Fibroblast of villous mesenchyme (primary cell): ENCODE measurements at places on chromosomes 2 and 18. TPM values are rescaled to one million over a fixed set of nuclear protein-coding genes. Genes with fewer than 3 reads are reported as not detected.

The NOL4 gene
- total RNA-seq = not detected in 2 replicates

The TMEM178A gene
- total RNA-seq = 0.43 and 1.3 TPM in 2 replicates

The CPLX4 gene
- under 0.01 TPM in 1 of 2 replicates, not detected in the other for total RNA-seq

- DNase-seq = no peak
Observed at GRCh38 chr18:9958861-9959399, 45.1 kb downstream of the VAPA start.

DNA sequence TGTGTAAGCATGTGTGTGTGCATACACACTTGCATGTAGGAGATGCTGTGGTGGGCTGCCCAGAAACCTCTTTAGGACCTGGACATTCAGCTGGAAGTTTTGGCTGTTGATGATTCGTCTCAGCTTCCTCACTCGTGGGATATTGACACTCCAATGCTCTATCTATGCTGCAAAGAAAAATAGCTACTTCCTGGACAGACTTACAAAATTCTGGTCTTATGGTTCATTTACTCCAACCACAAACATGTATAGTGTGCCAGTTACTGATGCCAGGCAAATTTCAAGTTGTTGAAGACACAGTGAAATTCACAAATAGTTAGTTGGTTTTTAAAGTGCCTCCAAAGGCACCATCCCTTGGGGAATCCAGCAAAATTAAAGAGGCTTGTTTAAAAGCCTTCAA is 882.6 kb downstream of the CPS1 start:
- no peak for DNase-seq

DNA sequence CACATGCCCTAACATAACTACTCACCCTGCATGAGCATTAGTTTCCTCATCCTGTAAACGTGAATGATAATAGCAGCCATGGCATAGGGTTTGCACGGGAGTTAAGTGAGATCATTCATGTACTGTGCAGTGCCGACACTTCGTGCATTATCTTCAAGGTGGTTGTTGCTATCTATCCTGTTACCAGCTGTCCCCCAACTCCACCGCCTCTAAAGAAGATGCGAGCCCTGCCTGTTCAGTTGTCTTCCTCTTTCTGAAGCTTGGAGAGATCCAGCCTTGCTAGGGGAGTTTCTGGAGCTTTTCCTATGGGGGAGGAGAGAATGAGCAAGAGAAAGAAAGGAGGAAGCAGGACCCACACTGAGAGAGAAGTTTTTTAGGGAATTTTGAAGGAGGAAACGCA is 34.4 kb downstream of the YPEL5 start:
- no peak for DNase-seq

DNA sequence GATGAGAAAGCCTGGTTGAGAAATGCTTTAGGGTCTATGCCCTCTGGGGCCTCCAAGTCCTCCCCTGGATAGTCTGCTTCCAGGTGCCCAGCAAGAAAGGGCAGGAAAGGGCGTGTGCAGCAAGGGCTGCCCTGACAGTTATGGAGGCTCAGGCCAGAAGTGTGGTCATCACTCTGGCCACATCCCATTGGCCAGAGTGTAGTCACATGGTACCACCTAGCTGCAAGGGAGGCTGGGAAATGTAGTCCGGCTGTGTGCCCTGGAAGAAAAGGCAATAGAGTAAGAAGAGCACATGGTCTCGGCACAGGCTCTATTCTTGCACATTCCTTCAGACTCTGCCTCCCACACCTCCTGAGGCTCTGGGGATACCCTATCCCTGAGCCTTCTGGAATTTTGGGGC is 35.7 kb downstream of the ODC1 start:
- peak; percentile 55 for DNase-seq

DNA sequence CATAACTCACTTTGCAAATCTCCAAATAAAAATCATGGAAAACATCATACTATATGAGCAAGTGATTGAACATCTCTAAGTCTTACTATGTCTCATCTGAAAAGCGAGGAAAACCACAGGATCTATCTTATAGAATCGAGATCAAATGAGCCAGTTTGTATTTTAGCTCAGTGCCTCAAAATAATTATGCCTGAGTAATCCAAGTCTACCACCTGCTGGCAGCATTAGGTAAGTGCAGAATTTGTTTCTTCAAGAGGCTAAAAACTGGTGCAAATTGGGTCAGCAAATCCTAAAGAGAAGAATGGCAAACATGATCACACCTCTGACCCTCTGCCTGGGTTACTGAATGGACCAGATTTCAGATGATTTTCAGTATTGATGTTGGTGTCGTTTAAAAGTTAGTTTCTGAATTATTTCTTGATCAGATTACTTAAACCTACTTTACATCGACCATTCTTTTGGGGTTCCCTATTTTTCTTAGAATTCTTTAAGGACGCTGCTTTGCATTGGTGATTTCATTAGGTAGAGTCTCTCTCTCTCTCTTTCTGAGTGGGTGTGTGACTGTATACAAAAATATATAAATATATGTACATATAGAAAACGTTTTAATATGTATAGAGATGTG is 12.7 kb upstream of the FHOD3 start:
- peak; percentile 76 for DNase-seq

DNA sequence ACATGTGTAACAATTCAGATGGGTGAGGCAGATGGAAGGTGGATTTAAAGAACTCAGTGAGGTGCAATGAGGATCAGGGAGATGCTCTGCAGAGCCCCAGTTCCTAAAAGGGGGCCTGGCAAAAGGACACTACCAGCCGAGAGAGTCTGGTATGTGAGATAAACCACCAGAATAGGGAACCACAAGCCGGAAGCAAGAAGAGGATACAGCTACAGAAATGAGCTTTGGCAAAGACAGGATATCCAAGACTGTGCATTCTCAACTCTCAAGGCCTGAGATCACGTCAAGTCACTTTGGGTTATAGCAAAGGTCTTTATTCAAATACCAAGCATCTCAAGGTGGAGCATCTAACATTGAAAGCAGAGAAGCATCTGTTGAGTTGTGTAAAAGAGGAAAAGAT is 293.5 kb downstream of the ARHGAP15 start:
- DNase-seq = no peak

GRCh38 chr18:70220628-70221027 is 15.1 kb upstream of the RTTN start:
- no peak for DNase-seq

DNA sequence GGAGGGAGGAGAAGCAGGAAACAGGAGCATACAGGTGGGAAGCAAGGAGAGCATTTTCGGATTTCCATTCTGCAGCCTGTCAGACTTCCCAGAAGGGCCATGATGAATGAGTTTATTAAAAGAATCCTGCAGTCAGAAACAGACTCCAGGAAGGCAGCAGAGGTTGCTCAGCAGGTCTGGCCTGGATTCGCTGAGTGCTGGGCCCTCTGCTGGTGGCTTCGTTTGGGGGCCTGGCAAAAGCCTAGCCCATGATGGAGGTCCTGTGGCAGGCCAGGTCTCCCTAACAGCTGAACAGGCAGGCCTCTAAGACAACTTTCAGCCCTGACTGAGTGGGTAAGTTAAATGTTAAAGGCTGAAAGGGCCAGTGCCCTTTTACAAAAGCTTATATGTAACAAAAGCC is 108.2 kb upstream of the CAPN13 start:
- no peak for DNase-seq

GRCh38 chr2:26330604-26331003 is 15.3 kb upstream of the SELENOI start:
- peak; percentile 22 for DNase-seq

GRCh38 chr18:28657961-28658360 is 481.0 kb upstream of the CDH2 start:
- DNase-seq = peak; percentile 18
